Testis (tissue), 5 donors: ENCODE measurements at places on chromosomes 3 and 15. TPM values are rescaled to one million over a fixed set of nuclear protein-coding genes. Genes with fewer than 3 reads are reported as not detected.

EMC7 gene
- 73.2 TPM for total RNA-seq

GRCh38 chr3:114660808-114661207 lies 367.0 kb downstream of the TIGIT start:
- no peaks in the 10 kb centered on the region for H3K4me1 ChIP-seq
- no peak for DNase-seq
- no peaks in the 10 kb centered on the region for H3K36me3 ChIP-seq
- H3K27ac ChIP-seq, result no peak overlapping the region
- H3K4me3 ChIP-seq, result no peak overlapping the region
- H3K27me3 ChIP-seq, result no peaks in the 10 kb centered on the region

GATA2 gene
- 13.5 TPM for total RNA-seq

VGLL3 gene
- 27.6 TPM for total RNA-seq

DNA sequence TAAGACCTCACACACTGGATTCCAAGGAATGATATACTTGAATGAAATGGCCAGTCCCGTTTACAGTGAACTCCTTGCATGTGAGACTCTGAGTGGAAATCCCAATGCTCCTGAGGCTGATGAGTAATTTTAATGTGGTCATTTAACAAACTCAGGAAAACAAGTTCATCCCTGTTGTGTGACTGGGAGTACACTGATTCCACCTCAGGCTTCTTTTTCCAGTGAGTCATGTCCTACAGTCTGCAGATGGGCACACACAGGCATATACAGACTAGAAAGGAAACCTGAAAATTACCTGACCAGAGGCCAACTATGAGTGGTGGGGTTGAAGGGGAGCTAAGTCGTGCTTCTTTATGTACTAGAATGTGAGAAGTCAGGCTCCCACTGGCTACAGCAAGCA lies 5.8 kb downstream of the SQOR start:
- H3K27me3 ChIP-seq, result no peaks in the 10 kb centered on the region
- H3K27ac ChIP-seq, result no peak overlapping the region
- no peak overlapping the region for H3K4me3 ChIP-seq
- no peaks in the 10 kb centered on the region for H3K36me3 ChIP-seq
- no peak for DNase-seq

- no peaks in the 10 kb centered on the region for H3K36me3 ChIP-seq
- peak overlapping the region; percentile 36 for H3K27ac ChIP-seq
- no peak for DNase-seq
- no peaks in the 10 kb centered on the region for H3K27me3 ChIP-seq
- peaks cover 8% of the 10 kb centered on the region for H3K4me1 ChIP-seq
- no peak overlapping the region for H3K4me3 ChIP-seq
These were observed 6.6 kb downstream of the OSBPL10 start for GRCh38 chr3:31974471-31974870.

- no peaks in the 10 kb centered on the region for H3K27me3 ChIP-seq
- H3K4me3 ChIP-seq, result no peak overlapping the region
- DNase-seq, result peak; percentile 74
- no peaks in the 10 kb centered on the region for H3K4me1 ChIP-seq
- no peak overlapping the region for H3K27ac ChIP-seq
These were observed 5.1 kb downstream of the MAGEL2 start for GRCh38 chr15:23642413-23643044.

DNA sequence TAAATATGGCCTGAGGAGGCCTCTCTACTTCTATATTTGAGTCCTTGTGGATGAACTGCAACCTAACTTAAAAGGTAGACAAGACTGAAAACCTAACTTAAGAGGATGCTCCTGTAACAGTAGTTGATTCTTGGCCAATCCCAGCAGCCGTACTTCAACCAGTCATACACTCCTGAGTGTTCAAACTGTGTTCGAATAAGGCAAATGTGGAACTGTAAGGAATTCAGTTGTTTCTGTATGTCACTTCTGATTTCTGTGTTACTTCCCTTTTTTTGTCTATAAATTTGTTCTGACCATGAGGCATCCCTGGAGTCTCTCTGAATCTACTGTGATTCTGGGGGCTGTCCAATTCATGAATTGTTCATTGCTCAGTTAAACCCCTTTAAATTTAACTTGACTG lies 20.5 kb downstream of the GALK2 start:
- no peaks in the 10 kb centered on the region for H3K27me3 ChIP-seq
- no peaks in the 10 kb centered on the region for H3K36me3 ChIP-seq
- H3K4me1 ChIP-seq, result no peaks in the 10 kb centered on the region
- H3K27ac ChIP-seq, result no peak overlapping the region

FGD5 gene
- 17.8 TPM for total RNA-seq

DNA sequence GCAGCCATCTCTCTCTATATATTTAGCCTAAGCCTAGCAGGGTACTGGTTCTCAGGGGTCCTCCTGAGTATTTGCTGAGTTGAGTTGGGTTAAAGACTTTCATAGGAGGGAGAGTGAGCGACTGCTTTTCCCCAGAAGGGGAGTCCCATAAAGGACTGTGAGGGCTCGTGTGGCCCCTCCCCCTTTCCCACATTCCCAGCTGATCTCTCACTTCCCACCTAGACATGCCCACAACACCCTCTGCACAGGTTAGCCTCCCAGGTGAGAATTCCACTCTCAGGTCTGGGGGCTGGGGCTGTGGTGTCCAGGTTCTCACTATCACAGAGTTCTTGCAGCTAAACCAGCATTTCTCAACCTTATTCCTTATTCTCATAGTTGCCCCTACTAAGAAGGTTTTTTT lies 15.8 kb downstream of the EPHB1 start:
- no peak overlapping the region for H3K4me3 ChIP-seq
- no peak overlapping the region for H3K27ac ChIP-seq
- H3K4me1 ChIP-seq, result peaks cover 7% of the 10 kb centered on the region
